ENCODE measurements at places on chromosomes 5 and 9.

- DNase-seq = no peak
Observed at GRCh38 chr5:53392073-53392472, 88.4 kb upstream of the FST start.

- no peak for DNase-seq
Observed at GRCh38 chr9:132443951-132444607, 34.1 kb downstream of the CFAP77 start.

- no peak for DNase-seq
Observed at GRCh38 chr9:91503673-91504081, 80.0 kb upstream of the NFIL3 start.

GRCh38 chr9:89839952-89840351 lies 235.1 kb downstream of the GADD45G start:
- DNase-seq = no peak

Measured in NCI-H1694 (cell line).